ENCODE measurements at places on chromosomes 3 and 15. TPM values are rescaled to one million over a fixed set of nuclear protein-coding genes. Genes with fewer than 3 reads are reported as not detected.

GCSAM gene
- 1.5 TPM for total RNA-seq

PLSCR5 gene
- not detected for total RNA-seq

CD86 gene
- 12.6 TPM for total RNA-seq

HYAL1 gene
- 3.5 TPM for total RNA-seq

KNG1 gene
- not detected for total RNA-seq

TNFSF10 gene
- 37.0 TPM for total RNA-seq

KY gene
- 1.2 TPM for total RNA-seq

OCA2 gene
- 0.59 TPM for total RNA-seq

DISP2 gene
- total RNA-seq: under 0.01 TPM

NMB gene
- total RNA-seq: 15.7 TPM

TRH gene
- not detected for total RNA-seq

GOLGA8J gene
- not detected for total RNA-seq

RHOV gene
- total RNA-seq: 8.5 TPM

TGM4 gene
- total RNA-seq: not detected

USP3 gene
- 76.7 TPM for total RNA-seq

REC114 gene
- total RNA-seq: not detected

MITF gene
- 25.6 TPM for total RNA-seq

QARS1 gene
- total RNA-seq: 252 TPM

ASB14 gene
- total RNA-seq: not detected

GALNT15 gene
- total RNA-seq: 215 TPM

LIPH gene
- total RNA-seq: 10.4 TPM

AP3S2 gene
- total RNA-seq: 57.4 TPM

CCDC33 gene
- total RNA-seq: 0.33 TPM

MOBP gene
- total RNA-seq: under 0.01 TPM

DPPA2 gene
- total RNA-seq: not detected

MINAR1 gene
- total RNA-seq: 1.0 TPM

LMAN1L gene
- total RNA-seq: not detected

TGM5 gene
- 2.7 TPM for total RNA-seq

MAP6D1 gene
- total RNA-seq: 1.8 TPM

IL5RA gene
- total RNA-seq: 0.48 TPM

AP2M1 gene
- total RNA-seq: 204 TPM

KLF15 gene
- 44.2 TPM for total RNA-seq

TRAIP gene
- total RNA-seq: 1.9 TPM

SLC12A1 gene
- not detected for total RNA-seq

STRIT1 gene
- total RNA-seq: 0.32 TPM

CPEB1 gene
- total RNA-seq: 6.9 TPM

ALCAM gene
- 118 TPM for total RNA-seq

IGSF11 gene
- total RNA-seq: under 0.01 TPM

MME gene
- 155 TPM for total RNA-seq

CPNE9 gene
- not detected for total RNA-seq

COLQ gene
- 1.9 TPM for total RNA-seq

MED12L gene
- total RNA-seq: 0.48 TPM

CLRN1 gene
- total RNA-seq: not detected

IMPG2 gene
- 0.33 TPM for total RNA-seq

PCLAF gene
- 0.66 TPM for total RNA-seq

EXD1 gene
- not detected for total RNA-seq

CIDEC gene
- 92.3 TPM for total RNA-seq

Measured in breast epithelium (tissue), 4 donors.